ENCODE measurements at places on chromosomes 6 and 20.

- no peak for DNase-seq
Observed at GRCh38 chr20:36285746-36286447, 20.2 kb upstream of the DLGAP4 start.

GRCh38 chr20:61244213-61244612 lies 7.8 kb upstream of the CDH4 start:
- no peak for DNase-seq

- no peak for DNase-seq
Observed at GRCh38 chr6:35014341-35014740, 125.3 kb downstream of the ANKS1A start.

DNA sequence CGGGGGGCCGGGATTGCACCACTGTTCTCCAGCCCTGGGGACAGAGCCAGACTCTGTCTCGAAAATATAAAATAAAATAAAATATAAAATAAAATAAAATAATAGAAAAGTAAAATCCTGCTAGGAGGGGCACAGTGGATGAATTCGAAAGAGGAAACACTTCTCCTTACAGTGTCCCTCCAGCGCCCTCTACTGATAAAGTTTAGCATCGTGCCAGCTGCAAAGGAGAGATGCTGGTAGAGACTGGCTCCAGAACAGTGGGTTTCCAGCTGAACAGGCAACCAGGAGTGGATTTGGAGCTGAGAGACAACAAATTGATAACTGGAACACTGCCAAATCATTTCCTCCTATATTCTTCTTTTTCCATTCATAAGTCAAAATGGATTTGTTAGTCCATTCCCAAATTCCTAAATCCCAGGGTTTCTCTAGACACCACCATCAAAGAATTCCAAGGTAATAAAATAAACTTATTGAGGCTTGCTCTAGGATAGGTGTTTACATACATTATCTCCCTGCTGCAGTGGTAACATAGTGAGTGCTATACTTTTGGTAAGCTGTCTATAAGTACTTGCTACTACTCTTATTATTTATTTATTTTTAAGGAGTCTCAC lies 31.7 kb upstream of the TBPL1 start:
- peak; percentile 8 for DNase-seq

DNA sequence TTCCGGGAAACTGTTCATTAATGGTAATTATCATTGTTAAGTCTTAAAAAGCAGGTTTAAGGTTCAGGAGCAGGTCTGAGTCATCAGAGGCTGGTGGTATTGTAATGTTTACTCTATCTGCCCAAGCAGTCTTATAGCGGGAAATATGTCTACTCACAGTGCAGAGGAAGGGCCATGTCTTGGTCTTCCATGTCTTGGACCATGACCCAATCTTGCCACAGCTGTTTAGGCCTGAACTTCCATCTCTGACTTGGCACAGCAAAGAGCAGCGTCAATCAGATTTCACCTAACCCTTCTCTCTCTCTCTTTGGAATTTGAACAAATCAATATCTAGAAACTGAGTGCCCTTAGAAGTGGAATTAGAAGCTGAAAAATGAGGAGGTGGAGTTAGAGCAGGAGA lies 25.8 kb downstream of the SLC2A12 start:
- no peak for DNase-seq

DNA sequence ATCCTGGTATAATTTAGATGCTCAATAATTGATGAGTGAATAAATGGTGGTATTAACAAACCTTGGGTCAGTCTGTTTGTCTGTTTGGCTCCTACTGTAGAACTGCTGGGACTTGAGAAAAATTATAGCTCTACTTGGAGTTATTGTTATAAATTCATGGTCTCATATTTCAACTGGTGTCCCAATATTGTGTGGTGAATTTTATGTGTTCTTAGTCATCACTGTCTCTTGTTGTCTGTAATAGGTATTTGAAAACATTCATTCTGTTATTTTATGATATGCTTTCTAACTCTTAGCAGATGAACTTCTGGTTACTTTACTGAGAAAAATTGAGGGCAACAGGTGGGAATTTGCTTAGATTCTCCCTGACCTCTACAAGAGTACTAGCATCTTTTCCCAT lies 221.4 kb downstream of the CDKAL1 start:
- no peak for DNase-seq

DNA sequence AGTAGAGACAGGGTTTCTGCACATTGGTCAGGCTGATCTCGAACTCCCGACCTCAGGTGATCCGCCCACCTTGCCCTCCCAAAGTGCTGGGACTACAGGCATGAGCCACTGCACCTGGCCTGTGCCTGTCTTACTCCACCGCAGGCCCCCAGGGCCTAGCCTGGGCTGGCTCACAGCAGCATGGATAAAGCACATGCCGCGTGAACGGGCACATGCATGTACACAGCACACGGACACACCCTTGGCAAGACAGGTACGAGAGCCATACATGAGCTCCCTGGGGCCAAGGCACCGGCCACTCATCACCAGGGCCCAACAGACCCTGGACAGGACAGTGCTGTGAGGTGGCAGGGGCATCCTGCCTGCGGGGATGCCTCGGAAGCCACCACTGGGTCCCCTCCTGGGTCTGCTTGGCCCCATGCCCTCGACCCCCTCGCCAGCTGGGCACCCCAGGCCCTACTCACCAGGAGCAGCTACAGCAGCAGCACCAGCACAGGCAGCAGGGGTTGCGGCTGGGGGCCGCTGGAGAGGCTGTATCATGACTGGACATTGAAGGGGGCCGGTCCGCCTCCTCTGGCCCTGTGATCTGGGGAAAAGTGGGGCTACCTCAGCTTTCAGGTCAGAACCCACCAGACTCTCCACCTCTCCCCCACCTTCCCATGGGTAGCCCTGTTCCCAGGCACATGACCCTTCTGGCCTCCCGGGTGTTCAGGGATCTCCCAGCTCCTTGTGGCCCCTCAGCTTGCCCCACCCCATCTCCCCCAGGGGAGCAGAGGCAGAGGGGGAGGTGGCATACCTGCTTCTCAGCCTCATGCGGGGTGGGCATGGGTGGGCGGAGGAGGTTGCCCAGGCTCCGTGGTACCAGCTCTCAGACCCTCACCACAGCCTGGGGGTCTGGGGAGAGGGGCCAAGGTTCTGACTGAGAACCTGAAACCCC lies 3.0 kb downstream of the RGS19 start:
- no peak for DNase-seq

- DNase-seq = no peak
Observed at GRCh38 chr6:47042275-47042791, at the start of gene ADGRF1. Gene ADGRF1 (minus strand): TSS chr6:47042332. CDS start chr6:47029061, 13,271 bp downstream.

- DNase-seq = no peak
Observed at GRCh38 chr20:36175016-36175415, 20.5 kb downstream of the EPB41L1 start.

DNA sequence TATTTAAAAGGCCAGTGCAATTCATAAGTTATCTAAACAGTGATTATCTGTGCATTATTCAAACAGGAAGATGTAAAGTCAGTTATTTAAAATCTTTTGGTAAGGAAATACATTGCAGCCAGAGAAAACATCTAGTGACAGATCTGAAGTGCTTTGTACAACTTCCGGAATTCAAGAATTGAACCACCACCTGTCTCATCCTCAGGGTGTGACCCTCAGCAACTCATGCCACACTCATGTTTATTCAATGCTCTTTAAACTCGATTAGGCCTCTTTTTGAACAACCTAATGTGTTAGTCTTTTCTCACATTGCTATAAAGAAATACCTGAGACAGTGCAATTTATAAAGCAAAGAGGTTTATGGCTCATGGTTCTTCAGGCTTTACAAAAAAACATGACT lies 62.6 kb upstream of the GGTLC1 start:
- DNase-seq = no peak

GRCh38 chr6:12576389-12576788 lies 140.2 kb upstream of the PHACTR1 start:
- no peak for DNase-seq

DNA sequence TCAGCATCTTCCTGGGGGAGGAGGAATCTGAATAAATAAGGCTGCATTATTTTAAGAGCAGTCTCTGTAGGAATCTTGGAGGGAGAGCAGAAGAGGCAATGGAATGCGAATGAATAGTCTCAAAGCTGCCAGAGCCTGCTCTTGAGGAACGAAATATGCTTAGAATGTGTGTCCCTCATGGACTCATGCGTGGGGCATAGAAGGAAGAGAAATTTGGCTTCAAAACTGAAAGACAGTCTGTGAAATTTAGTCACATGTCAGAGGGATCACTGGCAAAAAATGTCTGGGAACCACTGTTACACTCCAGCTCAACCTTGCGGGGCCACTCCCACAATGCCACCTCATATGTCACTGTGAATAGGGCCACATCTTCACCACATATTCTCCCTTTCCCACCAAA lies 95.5 kb downstream of the GJA10 start:
- DNase-seq = no peak

GRCh38 chr6:44704240-44705150 lies 317.0 kb downstream of the CDC5L start:
- DNase-seq = no peak

GRCh38 chr20:36988494-36988966 lies 37.0 kb upstream of the SAMHD1 start:
- DNase-seq = no peak

DNA sequence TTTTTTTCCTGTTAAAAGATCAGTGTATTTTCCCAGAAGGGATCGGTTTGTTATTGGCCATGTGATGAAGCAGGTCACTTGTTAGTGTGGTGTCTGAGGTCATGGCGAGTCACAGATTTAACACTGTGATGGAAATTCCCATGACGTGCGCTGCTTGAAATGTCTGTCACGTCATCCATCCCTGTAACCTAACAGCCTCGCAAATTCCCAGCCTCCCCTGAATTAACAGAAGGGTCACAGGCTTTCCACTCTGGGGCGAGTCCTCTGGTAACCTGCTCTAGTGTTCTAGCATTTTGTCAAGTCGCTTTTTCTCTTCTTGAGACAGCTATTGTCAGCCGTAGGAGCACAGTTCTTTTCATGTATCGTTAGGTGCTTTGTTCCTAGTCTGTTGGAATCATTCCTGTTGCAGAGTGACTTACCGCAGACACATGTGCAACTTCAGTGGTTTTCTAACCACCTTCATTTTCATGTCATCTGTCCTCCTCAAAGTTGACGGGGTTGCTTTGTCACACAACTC lies 137.2 kb downstream of the MAP3K4 start:
- DNase-seq = no peak

- no peak for DNase-seq
Observed at GRCh38 chr6:37799263-37799644, 20.3 kb upstream of the ZFAND3 start.
